ENCODE measurements at places on chromosomes 2 and 18. TPM values are rescaled to one million over a fixed set of nuclear protein-coding genes. Genes with fewer than 3 reads are reported as not detected.

GRCh38 chr2:182020286-182021070 lies 34.8 kb downstream of the PPP1R1C start:
- no peak for DNase-seq

GRCh38 chr2:150474326-150475074 lies 13.0 kb downstream of the RND3 start:
- DNase-seq: no peak

DNA sequence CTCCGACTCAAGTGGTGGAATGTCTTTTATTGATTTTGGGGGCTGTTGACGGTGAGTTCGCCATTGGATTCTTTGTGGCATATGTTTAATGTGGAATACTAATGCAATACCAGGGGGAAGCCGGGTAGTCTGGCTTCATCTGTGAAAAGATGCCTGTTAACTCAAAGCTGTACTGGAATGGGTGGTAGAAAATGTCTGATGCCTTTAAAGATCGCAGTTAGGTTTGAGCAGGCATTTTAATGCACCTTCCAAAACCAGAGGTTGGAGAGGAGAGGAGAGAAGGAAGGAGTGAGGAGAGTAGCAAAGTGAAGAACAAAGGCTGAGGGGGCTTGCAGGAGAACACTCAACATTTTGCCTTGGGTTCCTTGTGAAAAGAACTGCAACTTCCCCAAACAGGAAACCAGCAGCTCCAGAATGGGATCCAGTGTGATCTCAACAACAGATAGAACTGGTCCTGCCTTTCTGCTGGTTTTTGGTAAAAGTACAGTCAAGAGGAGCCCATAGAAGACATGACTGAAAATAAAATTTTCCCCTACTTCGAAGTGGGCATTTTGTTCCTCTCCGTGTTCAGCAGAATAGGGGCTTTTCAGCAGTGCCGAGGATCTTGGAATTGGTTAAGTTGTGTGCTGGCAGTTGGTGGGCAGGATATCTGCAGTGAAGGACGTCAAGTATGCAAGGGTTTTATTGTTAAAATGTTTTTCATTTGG lies 1.5 kb downstream of the ZNF532 start:
- no peak for DNase-seq

DNA sequence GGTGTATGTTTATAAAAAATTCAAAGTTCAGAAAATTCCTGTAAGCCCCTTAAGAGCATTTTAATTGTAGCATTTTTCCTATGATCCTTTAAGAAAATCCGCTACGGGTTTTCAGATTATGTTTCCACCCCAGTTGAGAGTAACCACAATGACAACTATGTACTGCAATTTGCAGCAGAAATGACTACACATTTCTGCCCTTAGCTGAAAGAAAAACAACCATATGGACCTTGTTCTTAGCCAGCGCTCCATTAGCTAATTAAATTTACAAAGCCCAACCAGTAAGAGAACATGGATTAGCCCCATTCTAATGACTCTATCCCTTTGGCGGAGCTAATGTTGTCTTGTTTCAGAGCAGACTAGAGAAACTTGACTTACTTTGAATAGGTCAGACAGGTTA lies 247.6 kb downstream of the SLC8A1 start:
- no peak for DNase-seq

DNA sequence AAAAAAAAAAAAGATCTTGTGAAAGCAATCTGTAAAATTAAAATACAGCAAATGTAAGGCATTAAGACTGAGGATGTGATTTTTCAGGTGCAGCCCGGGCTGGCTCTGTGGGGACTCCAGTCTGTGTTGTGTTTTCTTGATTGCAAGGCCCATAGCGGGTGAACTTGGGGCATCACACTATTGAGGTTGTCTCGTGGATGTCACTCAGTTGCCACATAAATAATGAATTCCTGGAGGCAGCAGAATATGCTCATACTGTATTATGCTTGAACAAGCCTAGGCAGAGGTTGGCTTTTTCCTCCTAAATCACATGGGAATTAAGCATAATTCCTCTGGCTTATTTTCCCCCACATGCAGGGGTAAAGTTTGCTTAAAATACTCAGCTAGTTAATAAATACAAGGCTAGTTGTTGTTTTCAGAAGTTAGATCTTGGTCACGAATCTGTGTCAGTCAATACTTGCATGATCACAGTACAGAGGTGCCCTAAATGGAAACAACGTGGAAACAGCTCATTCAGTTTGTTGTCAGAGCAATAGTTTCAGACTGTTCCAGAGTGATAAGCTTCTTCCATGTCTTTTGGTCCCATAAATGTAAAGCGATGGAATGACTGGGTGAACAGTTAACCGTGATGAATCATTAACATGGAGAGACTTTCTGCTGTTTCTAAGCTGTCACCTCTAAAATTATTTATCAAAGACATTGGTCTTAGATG lies 16.4 kb downstream of the GEMIN6 start:
- DNase-seq: no peak

The LIMS1 gene
- total RNA-seq: 145 TPM

The TXNL4A gene
- total RNA-seq: 71.2 TPM

The SLC16A14 gene
- 0.21 TPM for total RNA-seq

The MROH2A gene
- total RNA-seq: not detected

The SLC5A7 gene
- not detected for total RNA-seq

The CNDP1 gene
- total RNA-seq: not detected
